Activated effector memory CD4-positive, alpha-beta T cell treated with Interleukin-2 at 50 U/mL for 16 hours (primary cell): ENCODE measurements at places on chromosomes 1 and 21.

DNA sequence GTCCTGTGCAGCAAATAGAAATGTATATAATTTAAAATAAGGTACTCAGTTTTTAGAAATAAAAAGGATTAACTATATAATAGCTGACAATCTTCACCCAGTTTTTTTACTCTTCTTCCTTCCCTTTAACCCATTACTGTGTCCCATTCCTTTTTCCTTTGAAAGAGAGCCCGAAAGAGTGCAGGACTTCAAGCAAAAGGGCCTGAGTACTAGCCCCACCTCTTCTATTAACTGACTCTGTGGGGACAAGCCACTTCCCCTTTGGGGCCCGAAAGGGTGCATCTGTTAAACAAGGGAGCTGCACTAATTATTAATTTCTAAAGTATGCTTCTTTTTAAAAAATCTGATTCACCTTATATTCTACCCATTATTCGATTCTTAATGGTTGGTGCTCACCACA is 3.3 kb downstream of the USP24 start:
- DNase-seq = no peak

GRCh38 chr21:41894511-41894910 is 15.4 kb upstream of the PRDM15 start:
- no peak for DNase-seq

- DNase-seq = no peak
These were observed 58.0 kb upstream of the PDC start for GRCh38 chr1:186518822-186519381.

DNA sequence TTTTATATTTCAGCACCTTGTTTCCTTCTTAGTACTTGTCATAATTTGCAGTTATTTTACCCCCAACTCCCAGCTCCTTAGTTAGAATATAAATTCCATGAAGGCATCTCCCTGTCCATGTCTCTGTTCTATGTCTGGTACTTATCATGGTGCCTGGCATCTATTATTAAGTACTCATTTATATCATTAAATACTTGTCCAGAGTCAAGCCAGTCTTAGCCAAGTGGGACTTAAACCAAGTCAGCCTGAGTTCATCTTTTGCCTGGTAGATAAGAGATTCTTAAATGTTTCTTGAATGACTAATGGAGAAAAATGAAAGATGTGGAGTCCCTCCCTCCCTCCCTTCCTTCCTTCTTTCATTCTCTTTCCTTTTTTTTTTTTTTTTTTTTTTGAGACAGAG is 9.4 kb downstream of the SLC25A44 start:
- DNase-seq = no peak

DNA sequence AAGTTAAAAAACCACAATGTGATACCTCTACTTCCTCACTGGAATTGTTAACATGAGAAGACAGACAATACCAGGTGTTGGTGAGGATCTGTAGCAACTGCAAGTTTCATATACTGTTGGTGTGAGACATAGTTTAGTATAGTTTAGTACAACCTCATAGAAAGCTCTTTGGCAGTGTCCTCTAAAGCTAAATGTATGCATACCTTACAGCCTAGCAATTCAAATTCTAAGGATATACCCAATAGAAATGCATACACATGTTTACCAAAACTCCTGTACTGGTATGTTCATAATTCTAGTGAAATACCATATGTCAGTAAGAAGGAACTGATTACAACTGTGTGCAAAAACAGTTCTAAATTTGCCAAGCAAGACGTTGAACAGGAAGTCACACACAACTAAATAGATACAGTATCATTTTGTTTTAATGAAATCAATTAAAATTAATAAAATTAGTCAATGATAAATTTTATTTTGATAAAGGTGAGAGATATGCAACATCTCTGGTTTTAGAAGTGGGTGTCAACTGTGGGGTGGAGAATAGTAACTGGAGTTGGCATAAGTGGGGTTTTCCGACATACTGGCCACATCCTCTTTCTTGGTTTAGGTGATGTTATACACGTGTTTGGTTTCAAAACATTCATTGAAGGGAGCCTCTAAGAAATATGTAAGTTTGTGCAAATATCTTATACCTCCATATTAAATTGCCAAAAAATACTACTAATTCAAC is 450.7 kb downstream of the PTPRC start:
- no peak for DNase-seq

- no peak for DNase-seq
These were observed 71.7 kb downstream of the SNX7 start for GRCh38 chr1:98732985-98733781.

GRCh38 chr1:203492748-203493130 is 1.2 kb upstream of the OPTC start:
- DNase-seq = no peak
